SK-N-SH (cell line): ENCODE measurements at places on chromosomes 5 and 9.
A peak's percentile ranks its signal among the peaks of the same experiment; 100 is the strongest.

GRCh38 chr5:176507911-176508310, 29.3 kb downstream of the RNF44 start:
- no peak for DNase-seq

GRCh38 chr9:134488331-134489280, 153.0 kb upstream of the COL5A1 start:
- DNase-seq: peak; percentile 34

DNA sequence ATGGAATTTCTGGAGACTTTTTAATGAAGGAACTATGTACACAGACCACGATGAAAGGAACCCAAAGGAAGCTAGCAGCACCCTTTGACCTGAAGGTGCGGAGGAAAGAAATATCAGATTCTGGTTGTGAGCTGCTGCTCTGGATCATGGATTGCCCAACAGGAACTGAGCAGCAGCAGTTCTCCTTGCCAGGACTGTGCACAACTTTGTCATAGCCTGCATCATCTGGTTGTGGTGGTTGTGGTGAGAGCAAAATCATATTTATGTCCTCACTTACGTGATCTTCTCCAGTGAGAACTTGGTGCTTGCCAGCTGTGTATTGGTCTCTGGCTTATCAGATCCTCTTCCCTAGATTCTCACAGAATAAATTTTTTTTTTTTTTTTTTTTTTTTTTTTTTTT, 70.7 kb upstream of the LPAR1 start:
- DNase-seq: no peak

GRCh38 chr5:50710838-50711237, 44.4 kb downstream of the PARP8 start:
- no peak for DNase-seq

DNA sequence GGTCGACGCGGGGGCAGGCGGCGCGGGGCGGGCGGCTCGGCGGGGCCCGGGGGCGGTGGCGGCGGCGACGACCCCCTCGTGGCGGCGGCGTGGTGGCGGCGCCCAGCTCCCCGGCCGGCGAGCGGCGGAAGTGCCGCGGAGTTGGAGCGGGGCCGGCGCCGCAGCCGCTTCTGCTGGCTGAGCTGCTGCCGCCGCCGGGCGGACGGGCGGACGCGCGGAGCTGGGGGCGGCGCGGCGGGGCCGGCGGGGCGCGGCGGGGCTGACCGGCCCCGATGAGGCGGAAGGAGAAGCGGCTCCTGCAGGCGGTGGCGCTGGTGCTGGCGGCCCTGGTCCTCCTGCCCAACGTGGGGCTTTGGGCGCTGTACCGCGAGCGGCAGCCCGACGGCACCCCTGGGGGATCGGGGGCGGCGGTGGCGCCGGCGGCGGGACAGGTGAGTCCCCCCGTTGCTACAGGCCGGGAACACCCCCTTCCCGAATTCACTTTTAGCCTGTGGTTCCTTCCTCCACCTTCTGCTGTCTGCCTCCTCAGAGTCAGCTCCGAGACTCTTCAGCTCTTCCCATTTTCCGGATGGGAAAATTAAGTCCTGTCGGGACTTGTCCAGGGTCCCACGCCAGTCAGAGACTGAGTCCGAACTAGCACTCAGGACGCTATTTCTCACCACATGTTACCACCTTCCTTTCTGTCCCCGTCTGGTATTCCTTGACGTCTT, at the start of gene GALNT10:
TSS of gene GALNT10 (plus strand) at position 139 of the 710 bp plus-strand sequence. CDS start at position 273, 134 bp downstream.
- DNase-seq: peak; percentile 95

DNA sequence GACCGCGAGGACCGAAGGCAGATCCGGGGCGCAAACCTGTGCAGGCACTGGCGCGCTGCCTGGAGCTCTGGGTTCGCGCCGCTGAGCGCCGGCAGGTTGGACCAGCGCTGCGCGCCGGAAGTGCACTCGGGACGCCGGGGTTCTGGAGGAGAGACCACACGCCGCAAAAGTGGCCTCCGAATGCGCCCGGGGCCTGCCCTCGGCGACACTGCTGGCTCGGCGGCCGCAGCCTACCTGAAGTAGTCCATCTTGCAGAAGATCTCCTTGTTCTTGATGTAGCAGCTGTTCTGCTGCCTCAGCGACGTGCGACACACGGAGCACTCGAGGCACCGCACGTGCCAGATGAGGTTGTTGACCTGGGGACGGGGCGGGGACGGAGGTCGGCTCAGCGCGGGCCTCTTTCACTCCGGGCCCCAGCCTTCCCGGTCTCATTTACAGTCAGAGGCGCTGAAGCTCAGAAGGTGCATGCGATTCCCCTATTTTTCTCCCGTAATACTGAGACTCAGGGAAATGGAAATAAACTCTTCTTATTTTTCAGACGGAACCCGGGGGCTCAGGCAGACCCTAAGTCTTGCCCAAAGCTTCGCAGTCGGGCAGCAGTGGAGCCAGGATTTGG, 2.5 kb downstream of the LHX6 start:
- peak; percentile 52 for DNase-seq

DNA sequence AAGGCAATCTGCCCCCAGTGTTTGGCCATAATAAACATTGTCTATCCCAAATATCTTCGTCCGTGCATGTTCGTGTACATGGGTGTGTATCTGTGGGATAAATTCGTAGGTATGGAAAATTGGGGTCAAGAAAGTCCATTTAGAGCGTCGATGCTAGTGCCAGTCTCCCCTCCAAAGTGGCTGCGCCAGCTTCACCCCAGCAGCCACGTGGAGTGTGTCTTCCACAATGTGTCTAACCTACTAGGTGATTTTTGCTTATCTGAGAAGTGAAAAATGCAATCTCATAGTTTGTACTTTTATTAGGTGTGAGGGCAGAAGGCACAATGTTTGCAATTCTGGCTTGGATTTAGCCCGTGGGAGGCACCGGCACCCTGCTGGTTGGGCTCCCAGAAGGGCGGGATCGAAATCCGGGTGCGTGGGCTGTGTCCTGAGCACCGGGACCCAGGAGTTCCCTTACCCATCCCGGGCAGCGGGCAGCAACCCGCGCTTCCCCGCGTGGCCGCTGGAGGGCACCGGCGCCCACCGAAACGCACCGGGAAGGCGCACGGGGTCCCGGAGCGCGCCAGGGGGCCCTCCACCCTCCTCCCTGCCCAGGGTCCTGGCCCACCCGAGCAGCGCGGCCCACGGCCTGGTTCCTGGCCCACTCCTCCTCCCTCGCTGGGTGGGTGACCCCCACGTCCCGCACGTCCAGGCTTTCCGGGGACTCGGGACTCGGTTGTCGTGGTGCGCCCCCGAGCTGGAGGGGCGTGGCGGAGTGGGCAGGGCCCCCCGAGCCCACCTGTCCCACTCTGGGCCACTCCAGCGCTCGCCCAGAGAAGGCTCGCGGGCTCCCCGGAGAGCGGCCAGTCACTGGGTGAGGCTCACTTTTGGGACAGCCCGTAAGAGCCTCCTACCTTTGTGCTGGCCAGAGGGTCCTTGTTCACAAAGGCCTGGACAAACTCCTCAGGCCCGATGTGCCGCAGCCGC, 55.4 kb upstream of the RNF130 start:
- DNase-seq: peak; percentile 92

GRCh38 chr5:132019857-132020555, 8.5 kb upstream of the ACSL6 start:
- DNase-seq: no peak

DNA sequence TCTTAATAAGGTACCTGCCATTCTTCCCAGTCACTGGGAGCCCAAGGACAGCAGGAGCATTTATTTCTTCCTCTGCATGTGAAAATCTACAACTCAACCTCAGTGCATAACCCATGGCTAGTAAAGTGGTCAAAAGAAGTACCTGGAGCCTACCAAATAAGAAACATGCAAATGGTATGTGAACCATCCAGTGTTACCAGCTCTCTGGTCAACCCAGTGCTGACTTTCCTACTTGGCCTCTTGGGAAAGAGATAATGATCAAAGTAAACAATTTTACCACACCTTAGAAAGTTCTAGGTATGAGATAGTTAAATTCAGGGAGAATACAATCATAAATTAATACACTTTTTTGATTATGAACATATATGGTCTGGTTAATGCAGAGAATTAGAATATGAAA, 325.6 kb downstream of the ENC1 start:
- no peak for DNase-seq

DNA sequence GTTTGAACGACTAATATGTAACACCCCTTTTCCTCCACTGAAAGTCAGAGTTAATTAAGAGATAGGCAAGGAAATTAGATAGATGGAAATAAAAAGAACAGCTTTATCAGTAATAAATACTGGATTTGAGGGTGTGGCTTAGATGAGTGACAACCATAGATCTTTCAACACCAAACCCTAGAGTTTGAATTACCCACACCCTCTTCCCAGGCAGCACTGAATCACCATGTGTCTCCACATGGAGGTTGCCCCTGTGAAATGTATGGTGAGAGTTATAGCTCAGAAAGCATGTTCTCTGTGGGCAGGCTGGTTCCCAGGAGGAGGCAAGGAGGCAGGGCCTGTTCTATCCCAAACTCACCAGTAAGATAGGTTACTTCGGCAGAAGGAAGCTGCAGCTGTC, 69.7 kb downstream of the TMEM174 start:
- DNase-seq: no peak

GRCh38 chr9:121434969-121435368, 64.7 kb downstream of the GGTA1 start:
- DNase-seq: no peak

- DNase-seq: no peak
Observed at GRCh38 chr9:93592643-93593021, 16.2 kb downstream of the PHF2 start.

DNA sequence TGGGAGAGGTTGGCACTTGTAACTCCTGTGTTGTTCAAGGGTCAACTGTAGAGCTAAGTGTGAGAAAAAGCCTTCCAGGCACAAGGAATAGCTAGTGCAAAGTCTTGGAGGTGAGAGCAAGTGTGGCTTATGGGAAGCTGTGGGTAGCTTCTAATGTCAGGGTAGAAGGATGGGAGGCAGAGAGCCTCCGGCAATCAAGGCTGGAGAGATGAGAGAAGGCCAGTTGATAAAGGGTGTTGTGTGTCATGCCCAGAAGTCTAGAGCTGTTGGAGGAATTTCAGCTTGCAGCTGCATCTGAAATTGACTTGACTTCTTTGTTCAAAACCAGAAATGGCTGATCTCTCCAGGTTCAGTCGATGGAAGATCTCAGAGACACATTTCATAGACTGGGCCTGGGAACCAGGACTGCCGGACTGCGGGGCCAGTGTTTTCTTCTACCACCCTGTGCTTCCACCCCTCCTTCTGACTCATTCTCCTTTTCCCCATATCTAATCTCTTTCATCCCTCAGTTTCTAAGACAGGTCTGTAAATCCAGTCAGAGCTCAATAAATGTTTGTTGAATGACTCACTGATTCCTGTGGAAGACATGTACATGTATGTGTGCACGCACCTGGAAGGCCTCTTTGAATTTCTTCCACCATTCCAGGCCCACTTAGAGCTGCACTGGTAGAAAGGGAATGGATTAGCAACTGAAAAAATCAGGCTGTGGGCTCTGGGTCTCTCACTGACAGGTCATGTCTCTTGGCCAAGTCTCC, 67.8 kb upstream of the KLF4 start:
- DNase-seq: no peak

DNA sequence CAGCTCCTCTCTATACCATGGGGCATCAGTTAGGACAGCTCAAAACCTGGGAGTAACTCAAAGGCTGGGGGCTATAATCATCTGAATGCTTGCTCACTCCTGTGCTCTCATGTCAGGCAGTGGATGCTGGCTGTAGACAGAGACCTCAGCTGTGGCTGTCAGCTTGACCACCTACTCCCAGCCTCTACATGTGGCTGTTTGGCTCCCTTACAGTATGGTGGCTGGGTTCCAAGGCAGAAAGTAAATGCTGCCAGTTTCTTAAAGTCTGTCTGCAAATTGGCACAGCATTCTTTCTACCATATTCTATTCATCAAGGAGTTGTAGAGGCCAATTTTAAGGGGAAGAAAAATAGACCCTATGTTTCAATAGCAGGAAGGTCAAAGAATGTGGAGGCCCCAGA, 66.9 kb downstream of the TMC1 start:
- DNase-seq: no peak

DNA sequence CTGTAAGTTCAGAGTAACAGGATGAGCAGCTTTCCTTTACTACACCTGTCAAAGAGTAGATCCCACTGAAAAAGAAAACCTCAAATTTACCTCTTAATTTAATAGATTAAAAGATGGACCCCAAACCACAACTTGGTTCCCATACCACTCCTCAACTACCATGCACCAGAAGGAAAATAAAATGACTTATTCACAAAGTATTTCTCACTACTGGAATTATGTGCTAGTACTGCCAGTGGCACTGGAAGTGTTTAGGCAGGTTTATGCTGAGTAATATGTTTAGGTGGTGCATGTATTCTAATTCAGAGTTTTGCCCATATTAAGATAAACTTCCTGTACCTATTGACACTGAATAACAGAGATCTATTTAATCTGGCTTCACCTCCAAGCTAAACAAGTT, 6.6 kb downstream of the PLK2 start:
- DNase-seq: no peak

GRCh38 chr5:59484618-59485017, 408.9 kb downstream of the PDE4D start:
- DNase-seq: no peak

- DNase-seq: no peak
Observed at GRCh38 chr5:132661231-132662003, 3.4 kb downstream of the IL13 start.

DNA sequence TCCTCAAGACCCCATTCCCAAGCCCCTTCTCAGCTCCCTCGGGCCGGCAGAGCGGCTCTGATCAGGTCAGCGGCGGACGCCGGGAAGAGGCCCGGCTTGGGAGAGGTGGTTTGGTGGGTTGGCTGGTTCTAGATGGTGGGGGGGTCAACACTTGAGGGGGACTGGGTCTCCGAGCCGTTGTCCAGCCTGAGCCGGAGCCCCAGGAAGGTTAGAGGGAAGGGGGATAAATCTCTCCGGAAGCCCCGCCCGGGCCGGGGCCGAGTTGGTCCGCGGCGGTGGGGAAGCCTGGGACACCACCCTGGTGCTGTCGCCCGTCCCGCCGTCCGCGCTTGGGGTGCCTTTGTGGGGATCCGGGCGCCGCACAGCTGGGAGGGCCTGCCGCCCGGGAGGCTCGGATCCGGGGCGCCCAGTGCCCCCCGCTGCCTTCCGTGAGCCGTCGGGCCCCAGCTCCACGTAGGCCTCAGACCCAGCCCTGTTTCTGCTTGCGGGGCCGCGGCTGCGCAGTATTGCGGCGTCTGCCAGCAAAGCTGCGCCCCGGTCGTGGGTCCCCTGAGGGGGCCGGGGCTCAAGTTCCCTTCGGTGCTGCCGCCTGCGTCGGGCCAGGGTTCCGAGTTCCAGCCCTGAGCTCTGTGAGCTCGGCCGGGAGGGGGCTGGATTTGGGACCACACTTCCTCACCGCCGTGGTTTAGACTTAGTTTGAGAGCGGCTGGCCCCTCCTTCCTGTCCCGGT, 542 bp upstream of the TRIM52 start:
- DNase-seq: peak; percentile 84

DNA sequence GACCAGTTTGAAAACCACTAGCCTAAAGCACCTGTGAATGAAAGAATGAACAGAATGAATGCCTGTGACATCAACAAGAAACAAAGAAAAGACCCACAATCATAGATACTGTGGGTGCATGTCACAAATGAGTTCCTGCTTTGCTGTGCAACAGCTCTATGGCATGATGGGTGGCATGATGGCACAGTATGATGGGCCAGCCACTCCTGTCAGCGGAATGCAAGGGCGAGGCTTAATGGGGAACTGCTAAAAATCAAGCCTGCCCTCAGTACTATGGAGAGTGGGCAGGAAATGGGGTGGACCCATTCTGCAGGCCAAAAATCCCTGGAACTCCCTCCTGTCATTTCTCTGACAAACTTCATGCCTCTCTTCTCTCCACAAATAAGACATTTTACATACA, 89.0 kb downstream of the DCP2 start:
- DNase-seq: no peak

- no peak for DNase-seq
Observed at GRCh38 chr5:149154650-149155049, 13.4 kb downstream of the ABLIM3 start.

- no peak for DNase-seq
Observed at GRCh38 chr9:6702707-6703106, 55.1 kb upstream of the KDM4C start.

- DNase-seq: no peak
Observed at GRCh38 chr5:26647781-26648180, 390.6 kb downstream of the CDH9 start.
